Activated CD8-positive, alpha-beta memory T cell treated with anti-CD3 and anti-CD28 coated beads for 4 hours (primary cell): ENCODE measurements at places on chromosomes 6 and 20.

GRCh38 chr6:145360865-145361264 is 374.5 kb downstream of the EPM2A start:
- DNase-seq = no peak

DNA sequence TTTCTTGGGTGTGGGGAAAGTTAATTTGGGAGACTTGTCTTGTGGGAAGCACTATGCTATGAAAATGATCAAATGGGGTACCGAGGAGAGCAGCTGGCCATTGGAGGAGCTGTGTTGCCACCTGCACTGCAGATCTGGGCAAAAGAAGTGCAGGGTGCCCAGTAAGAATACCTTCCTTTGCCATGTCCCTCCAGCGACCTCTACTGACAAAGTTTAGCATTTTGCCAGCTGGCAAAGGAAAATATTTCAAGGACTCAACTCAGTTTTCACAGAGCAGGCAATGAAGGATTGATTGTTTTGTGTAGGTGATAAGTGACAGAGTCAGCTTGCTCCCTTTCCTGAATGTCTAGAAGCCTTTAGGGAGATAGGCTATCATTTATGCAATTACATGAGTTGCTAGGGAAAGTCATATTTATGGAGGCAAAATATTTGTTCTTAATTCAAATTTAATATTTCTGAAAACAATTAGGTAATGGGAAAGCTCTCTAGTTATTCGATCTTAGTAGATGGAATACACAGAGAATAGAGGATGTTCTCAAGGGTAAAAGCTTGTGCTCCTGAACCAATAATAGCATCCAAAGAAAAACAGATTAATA is 118.4 kb downstream of the FARS2 start:
- no peak for DNase-seq

DNA sequence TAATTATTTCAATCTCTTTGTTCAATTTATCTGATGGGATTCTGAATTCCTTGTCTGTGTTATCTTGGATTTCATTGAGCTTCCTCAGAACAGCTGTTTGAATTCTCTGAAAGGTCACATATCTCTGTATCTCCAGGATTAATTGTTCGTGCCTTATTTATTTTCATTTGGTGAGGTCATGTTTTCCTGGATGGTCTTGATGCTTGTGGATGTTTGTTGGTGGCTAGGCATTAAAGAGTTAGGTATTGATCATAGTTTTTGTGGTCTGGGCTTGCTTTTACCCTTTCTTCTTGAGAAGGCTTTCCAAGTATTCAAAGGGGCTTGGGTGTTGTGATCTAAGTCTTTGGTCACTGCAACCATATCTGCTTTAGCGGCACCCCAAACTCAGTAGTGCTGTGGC is 39.4 kb upstream of the SCP2D1 start:
- no peak for DNase-seq

DNA sequence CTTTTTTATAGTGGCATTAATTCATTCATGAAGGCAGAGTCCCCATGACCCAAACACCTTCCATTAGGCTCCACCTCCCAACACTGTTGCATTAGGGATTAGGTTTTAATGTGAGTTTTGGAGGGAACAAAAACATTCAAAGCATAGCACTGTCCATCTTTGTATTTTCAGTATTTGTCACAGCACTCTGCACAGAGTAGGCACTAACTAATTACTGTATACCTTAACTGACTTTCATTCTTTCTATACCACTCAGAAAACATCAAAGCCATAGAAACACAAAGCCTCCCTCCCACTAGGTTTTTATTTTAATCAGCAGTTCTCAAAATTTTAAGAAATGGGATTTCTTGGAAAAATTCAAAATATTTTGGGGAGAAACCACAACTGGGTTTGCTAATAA is 21.8 kb upstream of the AHI1 start:
- DNase-seq = no peak
